ENCODE measurements at places on chromosomes 7 and 10. TPM values are rescaled to one million over a fixed set of nuclear protein-coding genes. Genes with fewer than 3 reads are reported as not detected.

CYP2E1 gene
- total RNA-seq = 0.45 TPM

LAMB1 gene
- total RNA-seq = 129 TPM

SFRP4 gene
- total RNA-seq = not detected

EBLN1 gene
- not detected for total RNA-seq

MRC1 gene
- not detected for total RNA-seq

HOXA4 gene
- 0.39 TPM for total RNA-seq

RAMP3 gene
- not detected for total RNA-seq

MEOX2 gene
- not detected for total RNA-seq

ANKRD26 gene
- total RNA-seq = 7.8 TPM

GRCh38 chr10:11164803-11165590, 147.3 kb downstream of the CELF2 start:
- H3K4me3 ChIP-seq = peak overlapping the region; percentile 90
- peaks cover 7% of the 10 kb centered on the region for H3K27me3 ChIP-seq
- peak; percentile 61 for DNase-seq
- peaks cover 10% of the 10 kb centered on the region for H3K36me3 ChIP-seq

GRCh38 chr10:16967866-16968415, 150.7 kb upstream of the RSU1 start:
- DNase-seq = no peak
- no peaks in the 10 kb centered on the region for H3K36me3 ChIP-seq
- H3K4me3 ChIP-seq = peak overlapping the region; percentile 76

DNA sequence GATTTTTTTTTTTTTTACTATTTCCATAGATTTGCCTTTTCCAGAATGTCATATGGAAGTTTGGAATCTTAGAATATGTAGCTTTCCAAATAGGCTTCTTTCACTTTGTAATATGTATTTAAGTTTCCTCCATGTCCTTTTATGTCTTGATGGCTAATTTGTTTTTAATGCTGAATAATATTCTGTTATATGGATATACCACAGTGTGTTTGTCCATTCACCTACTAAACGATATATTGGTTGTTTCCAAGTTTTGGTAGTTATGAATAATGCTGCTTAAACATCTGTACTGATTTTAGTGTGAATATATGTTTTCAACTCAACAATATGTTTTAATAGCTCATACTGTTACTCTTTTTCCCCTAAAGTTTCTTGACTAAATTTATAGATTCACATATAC, 669.8 kb upstream of the PCDH15 start:
- H3K4me1 ChIP-seq = no peaks in the 10 kb centered on the region
- no peak overlapping the region for H3K27ac ChIP-seq
- DNase-seq = no peak
- no peak overlapping the region for H3K4me3 ChIP-seq
- no peaks in the 10 kb centered on the region for H3K27me3 ChIP-seq

DNA sequence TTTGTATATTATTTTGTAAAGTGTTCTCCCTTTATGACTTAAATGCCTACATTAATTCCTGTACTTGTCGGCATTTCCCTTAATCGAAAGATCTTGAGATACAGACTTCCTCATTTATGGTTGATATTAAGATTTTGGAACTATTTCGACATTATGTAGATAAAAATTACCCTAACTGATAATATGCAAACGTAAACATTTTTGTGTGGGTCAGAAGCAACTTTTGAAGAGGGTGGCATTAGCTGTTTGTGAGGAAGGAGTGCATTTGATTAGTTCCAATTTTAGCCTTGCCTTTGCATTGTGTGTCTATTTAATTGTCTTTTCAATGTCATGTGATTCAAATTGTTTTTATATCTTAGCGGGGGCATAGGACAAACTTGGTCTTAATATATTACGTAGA, 114.7 kb downstream of the BICC1 start:
- peaks cover 63% of the 10 kb centered on the region for H3K4me1 ChIP-seq
- no peak overlapping the region for H3K27ac ChIP-seq
- peaks cover 2% of the 10 kb centered on the region for H3K27me3 ChIP-seq
- H3K4me3 ChIP-seq = no peak overlapping the region
- peaks cover 50% of the 10 kb centered on the region for H3K36me3 ChIP-seq

GRCh38 chr7:98229991-98230745, 18.9 kb downstream of the BHLHA15 start:
- H3K36me3 ChIP-seq = peaks cover 13% of the 10 kb centered on the region
- no peak overlapping the region for H3K27ac ChIP-seq
- no peaks in the 10 kb centered on the region for H3K27me3 ChIP-seq
- no peaks in the 10 kb centered on the region for H3K4me1 ChIP-seq
- no peak overlapping the region for H3K4me3 ChIP-seq

- DNase-seq = no peak
- no peaks in the 10 kb centered on the region for H3K36me3 ChIP-seq
- H3K4me3 ChIP-seq = no peak overlapping the region
- no peak overlapping the region for H3K27ac ChIP-seq
These were observed 31.5 kb downstream of the ASB13 start for GRCh38 chr10:5634918-5635317.

- DNase-seq = no peak
- H3K27ac ChIP-seq = no peak overlapping the region
- no peak overlapping the region for H3K4me3 ChIP-seq
- H3K27me3 ChIP-seq = no peaks in the 10 kb centered on the region
- H3K36me3 ChIP-seq = no peaks in the 10 kb centered on the region
These were observed 2.1 kb downstream of the ADD3 start for GRCh38 chr10:110009736-110010475.

DNA sequence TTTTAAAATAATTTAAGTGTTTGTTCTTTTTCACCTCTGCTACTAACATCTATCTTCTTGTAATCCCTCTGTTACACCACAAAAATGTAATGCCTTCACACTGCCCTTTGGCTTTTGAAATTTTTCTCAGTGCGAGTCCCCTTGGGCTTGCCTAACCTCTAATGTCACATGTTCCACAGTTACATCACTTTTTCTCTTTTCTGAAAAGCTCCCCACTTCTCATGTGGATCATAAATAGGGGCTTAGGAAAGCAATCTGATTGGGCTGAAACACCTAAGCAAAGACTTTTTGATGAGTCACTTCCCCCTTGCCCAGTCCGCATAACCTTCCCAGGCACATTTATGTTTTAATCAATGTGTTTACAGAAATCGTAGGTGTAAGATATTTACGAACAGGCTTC, 288.2 kb downstream of the IPMK start:
- DNase-seq = peak; percentile 41
- peaks cover 35% of the 10 kb centered on the region for H3K36me3 ChIP-seq
- H3K4me1 ChIP-seq = peaks cover 82% of the 10 kb centered on the region

DNA sequence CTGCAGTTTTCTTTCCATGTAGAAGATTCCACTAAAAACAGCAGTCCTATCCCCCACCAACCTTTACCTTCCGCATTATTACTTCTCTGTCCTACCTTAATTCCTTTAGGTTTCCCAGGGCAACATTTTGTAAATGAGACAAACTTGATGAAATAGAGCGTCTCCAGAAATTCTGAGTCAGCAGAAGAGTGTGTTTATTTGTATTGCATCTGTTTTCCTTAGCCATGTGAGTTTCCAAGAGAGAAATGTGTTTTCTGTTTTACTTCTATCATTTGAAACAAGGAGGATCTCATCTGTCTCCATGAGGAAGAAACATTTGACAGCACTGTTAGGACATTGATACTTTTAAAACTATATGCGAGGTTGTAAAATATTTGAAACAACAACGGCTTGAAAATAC, 244.2 kb upstream of the PLXDC2 start:
- no peaks in the 10 kb centered on the region for H3K27me3 ChIP-seq
- no peak for DNase-seq
- H3K4me1 ChIP-seq = no peaks in the 10 kb centered on the region
- no peak overlapping the region for H3K4me3 ChIP-seq

DNA sequence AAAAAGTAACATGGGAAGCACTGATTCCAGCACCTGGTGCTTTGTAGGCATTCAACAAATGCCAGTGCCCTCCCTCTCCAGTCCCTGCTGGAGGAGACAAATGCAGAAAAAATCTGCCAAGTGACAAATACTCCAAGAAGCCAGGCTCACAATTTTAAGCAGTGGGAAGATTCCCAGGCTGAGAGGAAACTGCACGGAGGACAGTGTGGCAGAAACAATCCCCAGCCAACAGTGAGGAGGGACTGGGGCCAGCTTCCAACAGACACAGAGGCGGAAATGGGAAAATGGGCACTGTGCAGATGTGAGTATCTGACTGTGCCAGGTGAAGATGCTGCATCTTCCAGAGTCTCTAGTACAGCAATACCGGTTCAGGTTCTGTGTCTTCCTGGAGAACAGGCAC, 106.3 kb downstream of the SLIT1 start:
- H3K4me3 ChIP-seq = no peak overlapping the region
- H3K36me3 ChIP-seq = no peaks in the 10 kb centered on the region
- no peak overlapping the region for H3K27ac ChIP-seq

- no peak overlapping the region for H3K4me3 ChIP-seq
- no peak overlapping the region for H3K27ac ChIP-seq
- peaks cover 5% of the 10 kb centered on the region for H3K36me3 ChIP-seq
These were observed 18.6 kb downstream of the ST7 start for GRCh38 chr7:116971869-116972268.

DNA sequence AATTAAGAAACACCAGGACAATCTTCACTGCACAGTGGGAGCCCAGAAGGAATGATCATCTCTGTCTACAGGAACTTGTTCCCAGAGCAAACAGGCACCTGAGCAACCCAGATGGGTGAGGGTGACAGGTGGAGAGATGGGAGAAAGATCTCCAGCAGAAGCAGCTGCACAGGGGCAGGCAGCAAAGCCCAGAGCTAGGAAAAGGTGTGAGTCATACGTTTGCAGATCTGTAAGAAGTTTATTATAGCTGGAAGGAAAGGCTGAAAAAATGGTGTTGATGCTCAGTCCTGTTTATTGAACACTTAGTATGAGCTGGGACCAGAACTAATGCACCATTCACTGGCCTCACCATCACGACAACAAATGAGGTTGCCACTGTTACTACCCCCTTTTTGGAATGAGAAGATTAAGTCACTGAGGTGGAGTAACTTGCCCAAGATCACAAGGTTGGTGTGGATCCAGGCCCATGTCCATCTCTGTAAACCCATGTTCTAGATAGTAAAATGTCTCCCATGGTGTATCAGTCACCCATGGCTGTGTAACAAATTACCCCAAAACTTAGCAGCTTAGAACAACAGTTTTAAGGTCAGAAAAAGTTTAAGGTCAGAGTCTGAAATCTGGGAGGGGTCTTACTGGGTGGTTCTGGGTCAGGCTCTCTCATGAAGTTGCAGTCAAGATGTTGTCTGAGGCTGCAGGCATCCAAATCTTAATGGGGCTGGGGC, 506.9 kb downstream of the RPS24 start:
- no peak overlapping the region for H3K4me3 ChIP-seq
- H3K36me3 ChIP-seq = no peaks in the 10 kb centered on the region
- H3K27ac ChIP-seq = no peak overlapping the region
- DNase-seq = no peak
- H3K27me3 ChIP-seq = peaks cover 50% of the 10 kb centered on the region
- H3K4me1 ChIP-seq = peaks cover 11% of the 10 kb centered on the region

GRCh38 chr7:44348300-44348699, 22.9 kb upstream of the CAMK2B start:
- peak; percentile 46 for DNase-seq
- H3K27me3 ChIP-seq = no peaks in the 10 kb centered on the region
- no peak overlapping the region for H3K4me3 ChIP-seq
- H3K27ac ChIP-seq = no peak overlapping the region

GRCh38 chr7:97006055-97006815, 882 bp downstream of the DLX6 start:
- DNase-seq = no peak
- peak overlapping the region; percentile 42 for H3K4me3 ChIP-seq
- H3K4me1 ChIP-seq = no peaks in the 10 kb centered on the region
- peaks cover 52% of the 10 kb centered on the region for H3K27me3 ChIP-seq
- no peak overlapping the region for H3K27ac ChIP-seq
- no peaks in the 10 kb centered on the region for H3K36me3 ChIP-seq

DNA sequence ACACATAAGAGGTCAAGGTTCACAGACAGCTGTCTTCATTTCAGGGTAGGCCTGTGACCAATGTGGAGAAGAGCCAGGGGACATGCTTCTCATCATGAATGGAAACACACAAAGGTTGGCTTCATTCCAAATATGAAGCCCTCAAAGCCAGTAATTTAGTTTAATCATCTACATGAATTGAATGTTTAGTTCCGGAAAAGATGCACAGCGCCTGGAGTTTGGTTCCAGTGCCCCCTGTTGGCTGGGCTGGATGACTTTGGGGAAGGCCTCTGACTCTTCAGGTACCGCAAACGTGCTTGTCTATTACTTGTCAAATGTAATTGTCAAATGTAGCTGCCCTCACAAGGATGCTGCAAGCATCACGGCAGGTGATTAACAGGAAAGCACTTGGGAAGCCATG, 130.7 kb downstream of the ADRA2A start:
- H3K27ac ChIP-seq = no peak overlapping the region
- H3K27me3 ChIP-seq = no peaks in the 10 kb centered on the region
- peaks cover 6% of the 10 kb centered on the region for H3K4me1 ChIP-seq
- peaks cover 6% of the 10 kb centered on the region for H3K36me3 ChIP-seq
- H3K4me3 ChIP-seq = no peak overlapping the region

DNA sequence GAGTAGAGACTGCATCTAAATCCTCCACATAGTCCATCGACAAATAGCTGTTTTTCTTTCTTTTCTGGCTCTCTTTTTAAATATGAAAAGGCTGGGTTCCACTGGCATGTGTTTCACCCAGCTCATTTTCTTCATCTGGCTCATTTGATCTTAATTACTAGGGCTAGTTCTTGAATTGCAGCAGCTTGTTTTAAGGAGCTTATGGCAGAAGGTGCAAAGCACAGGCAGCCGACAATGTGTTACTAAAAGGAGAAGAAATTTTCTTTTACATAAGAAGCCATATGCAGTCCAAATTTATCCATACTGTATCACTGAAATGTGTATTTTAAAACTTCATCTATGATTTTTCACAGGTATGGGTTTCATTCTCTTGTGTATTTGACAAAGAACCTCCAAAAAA, 205.6 kb upstream of the PTER start:
- no peaks in the 10 kb centered on the region for H3K27me3 ChIP-seq
- no peak overlapping the region for H3K4me3 ChIP-seq
- H3K36me3 ChIP-seq = 0 out of 2 replicates have a peak, but pooled peaks cover 8% of the 10 kb centered on the region
- no peak for DNase-seq
- H3K27ac ChIP-seq = no peak overlapping the region
- no peaks in the 10 kb centered on the region for H3K4me1 ChIP-seq

- H3K27me3 ChIP-seq = no peaks in the 10 kb centered on the region
- H3K4me3 ChIP-seq = no peak overlapping the region
- peaks cover 20% of the 10 kb centered on the region for H3K4me1 ChIP-seq
- H3K36me3 ChIP-seq = no peaks in the 10 kb centered on the region
These were observed 34.0 kb downstream of the AHCYL2 start for GRCh38 chr7:129258649-129259389.

GRCh38 chr7:22996470-22996869, 17.5 kb downstream of the HYCC1 start:
- no peaks in the 10 kb centered on the region for H3K27me3 ChIP-seq
- peaks cover 6% of the 10 kb centered on the region for H3K36me3 ChIP-seq
- peaks cover 73% of the 10 kb centered on the region for H3K4me1 ChIP-seq

GRCh38 chr7:91988213-91988612, 47.6 kb downstream of the AKAP9 start:
- H3K36me3 ChIP-seq = peaks cover 16% of the 10 kb centered on the region
- no peak overlapping the region for H3K27ac ChIP-seq
- H3K27me3 ChIP-seq = no peaks in the 10 kb centered on the region
- no peak overlapping the region for H3K4me3 ChIP-seq
- DNase-seq = no peak
- H3K4me1 ChIP-seq = no peaks in the 10 kb centered on the region

Measured in HFFc6 (cell line).